ENCODE measurements at places on chromosomes 4 and X. TPM values are rescaled to one million over a fixed set of nuclear protein-coding genes. Genes with fewer than 3 reads are reported as not detected.

GRCh38 chrX:51862920-51863319 lies 30.5 kb upstream of the MAGED1 start:
- no peaks in the 10 kb centered on the region for H3K36me3 ChIP-seq
- H3K4me3 ChIP-seq = no peak overlapping the region
- H3K4me1 ChIP-seq = no peaks in the 10 kb centered on the region
- no peaks in the 10 kb centered on the region for H3K27me3 ChIP-seq

DNA sequence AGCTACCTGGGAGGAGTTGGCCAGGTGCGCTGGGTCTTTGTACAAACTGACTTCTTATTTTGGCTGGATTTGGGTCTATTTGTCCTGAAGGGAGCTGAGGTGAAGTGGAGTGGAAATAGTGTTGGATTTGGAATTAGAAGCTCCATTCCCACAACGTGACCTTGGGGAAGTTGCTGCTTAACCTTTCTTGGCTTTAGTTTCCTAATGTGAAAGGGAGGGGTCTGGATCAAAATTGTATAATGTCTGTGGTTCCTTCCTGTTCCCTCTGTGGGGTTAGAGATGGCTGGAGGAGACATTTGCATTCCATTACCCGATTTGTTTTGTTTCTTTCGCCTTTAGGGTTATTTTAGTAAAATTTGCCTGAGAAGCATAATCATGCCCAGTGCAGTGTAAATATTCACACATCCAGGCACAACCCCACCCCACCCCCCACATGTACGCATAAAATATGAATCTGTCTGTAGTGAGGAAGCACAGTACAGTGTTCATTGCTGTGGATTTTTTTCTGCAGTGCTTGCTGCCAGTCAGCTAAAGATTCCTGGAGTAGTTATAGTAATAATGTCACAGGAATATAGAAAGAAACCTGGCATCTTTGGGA lies 21.5 kb downstream of the JADE1 start:
- no peak for DNase-seq
- no peak overlapping the region for H3K4me3 ChIP-seq
- H3K36me3 ChIP-seq = peaks cover 6% of the 10 kb centered on the region

The GASK1B gene
- total RNA-seq = 1.0 TPM

The ADRA2C gene
- 4.0 TPM for total RNA-seq

The IL3RA gene
- total RNA-seq = 5.9 TPM
